D721Med (cell line): ENCODE measurements at places on chromosomes 1 and 21.

DNA sequence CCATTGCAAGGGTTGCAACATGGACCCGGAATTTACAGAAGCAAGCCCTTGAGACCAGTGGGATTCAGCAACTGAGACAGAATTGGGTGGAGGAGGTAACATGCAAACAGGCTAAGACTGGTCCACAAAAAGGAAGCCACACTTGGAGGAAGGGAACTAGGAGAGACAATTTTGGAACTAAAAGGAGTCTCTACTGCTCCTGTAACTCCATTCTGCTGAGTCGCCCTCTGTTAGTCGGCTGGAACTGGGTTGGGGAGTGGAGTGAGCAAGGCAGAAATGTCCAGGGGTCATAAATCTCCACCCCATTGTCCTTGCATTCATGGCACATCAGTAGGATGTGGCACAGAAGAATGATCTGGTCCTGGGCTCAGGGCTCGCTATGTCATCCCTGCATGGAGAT, 5.1 kb downstream of the LAMB3 start:
- DNase-seq, result no peak

DNA sequence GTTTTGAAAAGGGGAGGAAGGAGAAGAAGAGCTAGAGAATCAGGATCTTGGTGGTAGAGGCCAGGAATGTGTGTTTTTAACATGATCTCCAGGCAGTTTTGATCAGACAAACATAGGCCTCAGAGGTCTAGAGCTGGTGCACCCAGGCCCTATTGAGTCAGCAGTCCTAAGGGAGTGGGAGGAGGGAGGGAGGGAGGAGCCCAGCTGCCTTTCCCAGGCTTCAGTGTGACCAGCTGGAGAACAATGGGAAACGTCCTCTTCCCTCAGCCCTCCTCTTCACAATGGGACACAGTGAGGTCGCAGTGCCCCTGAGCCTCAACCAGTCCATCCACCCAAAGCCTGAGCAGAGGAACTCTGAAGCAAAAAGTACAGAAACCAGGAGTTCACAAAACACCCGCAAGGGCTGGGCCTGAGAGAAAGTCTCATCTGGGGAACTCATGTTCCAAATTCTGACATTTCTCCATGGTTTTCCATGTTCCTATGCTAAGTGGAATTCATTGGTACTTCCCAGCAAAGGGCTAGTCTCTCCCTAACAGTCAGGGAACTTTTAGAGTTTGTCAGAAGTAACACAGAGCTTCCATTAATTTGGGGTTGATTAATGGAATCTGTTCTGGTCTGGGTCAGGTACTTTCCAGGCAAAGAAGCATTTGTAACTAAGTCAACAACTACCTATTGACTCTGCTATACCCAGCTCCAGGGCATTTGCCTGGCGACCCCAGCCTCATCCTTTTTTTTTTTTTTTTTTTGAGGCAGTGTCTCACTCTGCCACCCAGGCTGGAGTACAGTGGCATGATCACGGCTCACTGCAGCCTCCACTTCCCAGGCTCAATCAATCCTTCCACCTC, 37.5 kb downstream of the ELAPOR1 start:
- no peak for DNase-seq

- no peak for DNase-seq
Measured at GRCh38 chr1:192160196-192160595, 1.9 kb downstream of the RGS18 start.

DNA sequence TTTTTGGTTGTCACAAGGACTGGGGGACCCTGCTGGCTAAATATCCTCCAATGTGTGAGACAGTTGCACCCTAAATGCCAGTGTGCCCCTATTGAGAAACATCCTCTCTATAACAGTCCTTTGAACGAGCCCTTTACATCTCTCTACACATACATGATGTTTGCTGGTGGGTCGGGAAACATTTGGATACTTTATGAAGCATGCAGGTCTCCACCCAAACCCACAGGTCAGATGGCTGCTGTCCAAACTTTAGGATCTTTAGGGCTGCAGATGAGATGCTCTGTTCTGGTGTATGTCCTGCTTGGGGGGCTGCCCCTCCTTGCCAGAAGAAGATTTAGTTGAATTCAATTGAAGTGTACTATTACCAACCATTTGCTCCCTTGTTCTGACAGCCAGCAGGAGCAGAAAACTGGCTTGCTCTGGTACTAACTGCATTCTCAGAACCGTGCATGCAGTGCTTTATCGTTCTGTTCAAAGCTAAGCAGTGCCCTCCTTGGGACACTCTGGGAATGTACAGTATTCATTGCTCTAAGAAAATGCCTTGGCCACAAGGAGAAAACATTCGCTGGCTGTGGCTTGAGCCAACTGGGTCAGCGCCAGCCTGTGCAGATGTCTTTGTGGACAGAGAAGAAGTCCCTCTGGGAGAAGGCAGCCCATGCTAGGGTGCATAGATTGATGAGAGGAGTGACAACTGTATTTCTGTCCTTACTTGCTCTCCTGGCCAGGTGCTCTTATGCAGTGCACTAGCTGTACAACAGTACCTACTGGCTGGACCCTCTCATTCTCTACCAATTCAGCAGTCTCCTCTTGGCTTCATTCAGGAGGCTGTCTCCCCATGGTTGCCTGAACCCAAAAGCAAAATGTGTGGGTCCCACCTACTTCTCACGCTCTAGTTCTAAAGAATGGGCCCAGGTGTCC, 61.4 kb upstream of the DIRAS3 start:
- peak; percentile 28 for DNase-seq

- DNase-seq, result no peak
Measured at GRCh38 chr1:236568285-236568894, 35.9 kb downstream of the HEATR1 start.

- DNase-seq, result no peak
Measured at GRCh38 chr1:186568221-186568620, 107.3 kb upstream of the PDC start.

- no peak for DNase-seq
Measured at GRCh38 chr1:161070761-161071160, 1.1 kb upstream of the ARHGAP30 start.

DNA sequence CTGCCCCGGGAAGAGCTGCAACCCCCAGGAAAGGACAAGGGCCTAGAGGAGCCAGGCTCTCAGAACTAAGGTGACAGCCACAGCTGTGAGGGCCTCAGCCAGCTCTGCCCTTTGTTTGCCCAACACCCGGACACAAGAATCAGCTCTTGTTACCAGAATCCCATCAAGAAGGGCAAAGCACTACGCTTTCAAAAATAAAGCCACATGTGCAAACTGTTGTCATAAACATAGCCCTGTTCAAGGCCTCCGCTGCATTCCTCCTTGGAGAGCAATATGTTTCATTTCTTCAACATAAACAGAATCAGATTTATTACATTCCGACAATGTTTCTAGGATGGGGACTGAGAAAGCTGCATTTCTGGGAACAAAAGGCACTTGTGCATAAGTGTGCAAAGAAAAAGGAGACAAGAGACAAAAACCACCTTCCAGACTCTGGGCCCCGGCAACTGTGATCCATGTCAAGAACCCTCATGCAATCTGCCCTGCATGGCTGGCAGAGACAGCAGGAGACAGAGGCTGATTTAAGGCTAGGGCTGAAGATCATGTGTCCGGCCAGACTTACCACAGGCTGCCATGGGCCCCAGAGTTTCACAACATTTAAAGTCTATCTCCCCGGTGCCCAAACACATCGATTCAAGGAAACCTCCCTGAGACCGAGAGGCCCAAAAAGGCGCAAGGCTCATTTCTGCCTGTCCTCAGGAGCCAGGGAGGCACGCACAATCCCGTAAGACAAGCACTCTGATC, 71.0 kb downstream of the SSBP3 start:
- DNase-seq, result no peak

DNA sequence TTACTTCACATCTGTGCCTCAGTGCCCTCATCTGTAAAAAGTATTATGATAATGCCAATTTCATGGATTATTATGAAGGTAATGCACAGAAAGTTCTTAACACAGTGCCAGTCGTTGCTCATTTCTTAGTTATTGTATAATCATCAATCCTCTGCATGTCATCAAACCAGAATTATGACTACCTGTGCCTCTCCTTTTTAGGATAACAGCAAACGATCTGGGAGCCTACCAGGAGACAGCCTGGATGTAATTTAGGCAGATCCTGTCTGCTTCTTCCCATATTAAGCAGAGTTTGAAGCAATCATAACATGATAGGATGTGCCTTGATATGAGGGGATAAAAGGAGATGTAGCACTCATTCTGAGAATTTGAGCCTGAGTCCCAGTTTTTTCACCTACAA, 177.4 kb upstream of the DPT start:
- DNase-seq, result no peak

GRCh38 chr1:89725011-89725370, 92.1 kb downstream of the LRRC8C start:
- DNase-seq, result no peak

DNA sequence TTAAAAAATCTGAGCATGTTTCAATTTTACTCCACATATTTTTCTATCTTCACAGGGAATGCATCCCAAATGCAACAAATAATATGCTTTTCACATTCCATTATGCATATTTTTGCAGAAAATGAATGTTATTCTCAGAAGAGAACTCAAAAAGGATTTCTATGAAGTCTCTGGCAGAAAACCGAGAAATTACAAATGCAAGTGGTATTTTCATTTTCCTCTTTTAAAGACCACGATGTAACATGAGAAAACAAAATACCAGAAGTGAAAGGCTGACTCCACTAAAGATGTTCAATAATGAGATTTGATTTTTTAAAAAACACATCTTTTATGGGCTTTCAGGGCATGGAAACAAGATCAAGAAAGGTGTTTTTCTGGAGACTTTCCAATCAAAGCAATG, 5.0 kb upstream of the PDC start:
- DNase-seq, result no peak

DNA sequence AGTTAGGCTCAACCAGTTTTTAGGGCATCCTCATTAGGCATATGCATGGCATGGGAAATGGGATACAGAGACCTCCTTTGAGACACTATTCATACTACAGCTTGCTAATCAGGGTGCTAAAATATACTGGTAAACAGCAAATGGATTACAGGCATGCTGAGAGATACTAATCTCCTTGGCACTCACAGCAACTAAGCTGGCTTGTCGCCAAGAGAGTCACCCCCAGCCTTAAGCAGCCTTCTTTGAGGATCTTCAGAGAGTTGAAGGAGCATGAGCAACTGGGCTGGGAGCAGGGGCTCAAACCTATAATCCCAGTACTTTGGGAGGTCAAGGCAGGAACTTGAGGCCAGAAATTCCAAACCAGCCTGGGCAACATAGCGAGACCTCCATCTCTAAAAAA, 120.1 kb upstream of the NR5A2 start:
- DNase-seq, result no peak

DNA sequence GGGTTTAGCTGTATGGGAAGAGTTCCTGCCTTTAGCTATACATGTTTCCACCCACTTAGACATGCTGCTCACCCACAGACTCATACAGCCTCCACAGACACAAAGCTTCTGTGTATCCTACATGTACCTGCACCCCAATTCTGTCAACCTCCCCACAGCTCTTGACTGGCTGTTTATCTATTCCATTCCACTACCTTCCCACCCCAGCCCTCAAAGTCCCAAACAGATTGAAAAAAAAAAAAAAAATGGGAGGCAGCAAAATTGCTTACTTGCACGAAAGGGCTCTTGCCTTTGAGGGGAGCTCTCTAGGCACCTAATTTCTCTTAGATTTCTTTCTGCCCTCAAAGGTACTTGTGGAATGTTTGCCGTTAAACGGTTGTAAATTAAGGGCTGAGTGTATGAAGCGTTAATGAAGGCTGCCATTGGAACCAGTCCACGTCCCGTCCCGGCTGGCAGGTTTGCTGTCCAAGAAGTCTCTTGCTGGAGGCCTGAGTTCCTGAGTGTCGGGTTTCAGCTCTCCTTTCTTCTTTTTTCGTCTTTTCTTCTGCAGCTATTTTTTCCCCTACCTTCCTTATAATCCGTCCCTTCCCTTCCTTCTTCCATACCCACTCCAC, 43.6 kb downstream of the PBX1 start:
- no peak for DNase-seq

DNA sequence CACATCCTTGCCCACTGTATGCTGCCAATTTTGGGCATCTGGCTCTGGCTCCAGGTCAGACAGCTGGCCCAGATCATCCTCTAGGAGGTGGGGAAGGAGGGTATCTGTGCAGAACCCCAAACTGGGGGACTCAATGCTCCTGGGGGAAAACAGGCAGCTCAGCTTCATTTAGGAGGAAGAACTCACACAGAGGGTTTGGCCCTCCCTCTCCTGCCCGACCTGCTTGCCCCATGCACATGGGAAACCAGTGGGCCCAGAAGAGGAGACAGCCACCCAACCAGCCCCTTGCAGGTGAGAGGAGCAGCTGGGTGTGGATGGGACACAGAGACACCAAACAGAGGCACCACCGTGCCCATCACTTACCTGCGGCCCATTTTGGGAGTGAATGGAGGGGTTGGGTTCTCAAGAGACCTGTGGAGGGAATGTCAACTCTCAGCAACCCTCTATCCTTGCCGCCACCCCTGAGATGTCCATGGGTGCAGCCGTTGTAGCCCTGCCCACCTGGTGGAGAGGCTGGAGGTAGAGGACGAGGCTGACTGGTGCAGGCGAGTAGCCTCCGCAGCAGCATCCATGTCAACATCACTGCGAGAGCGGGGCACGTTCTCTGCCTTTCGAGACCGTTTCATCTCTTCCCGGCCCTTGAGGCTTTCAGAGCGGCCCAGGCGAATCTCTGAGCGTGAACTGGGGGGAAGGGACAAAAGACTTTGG, 27.5 kb downstream of the LRRC71 start:
- DNase-seq, result no peak

GRCh38 chr1:91700771-91701471, 185.0 kb downstream of the TGFBR3 start:
- DNase-seq, result no peak

DNA sequence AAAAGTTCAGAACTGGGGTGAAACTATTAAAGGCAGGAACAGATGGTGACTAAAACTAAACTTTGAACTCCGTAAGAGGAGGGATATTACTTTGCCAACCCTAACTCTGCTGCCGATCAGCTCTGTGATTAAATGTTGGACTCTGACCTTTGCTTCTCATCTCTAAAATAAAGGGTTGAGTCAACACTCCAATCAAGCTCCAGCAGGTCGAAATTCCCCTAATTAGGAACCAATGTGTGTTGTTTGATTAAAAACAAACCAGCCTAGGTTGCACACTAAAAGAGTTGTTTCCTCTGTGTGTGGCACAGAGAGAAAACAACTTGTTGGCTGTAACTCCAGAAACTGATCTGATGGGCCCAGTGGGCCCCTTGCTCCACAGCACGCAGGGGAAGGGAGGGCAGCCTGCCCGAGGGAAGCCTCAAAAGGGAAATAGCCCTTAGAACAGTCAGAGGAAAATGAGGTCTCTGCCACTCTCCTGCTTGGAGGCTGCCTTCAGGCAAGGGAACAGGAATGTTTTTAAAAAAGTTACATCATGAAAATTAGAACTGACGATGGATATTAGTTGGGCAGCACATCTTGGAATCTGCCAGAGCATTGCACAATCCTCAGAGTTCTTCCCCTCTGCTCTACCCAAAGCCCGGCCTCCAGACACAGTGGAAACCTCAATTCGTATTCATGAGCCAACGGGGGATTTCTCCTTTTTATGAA, 69.3 kb downstream of the KCTD3 start:
- no peak for DNase-seq

GRCh38 chr1:214563881-214564280, 12.5 kb upstream of the PTPN14 start:
- no peak for DNase-seq

DNA sequence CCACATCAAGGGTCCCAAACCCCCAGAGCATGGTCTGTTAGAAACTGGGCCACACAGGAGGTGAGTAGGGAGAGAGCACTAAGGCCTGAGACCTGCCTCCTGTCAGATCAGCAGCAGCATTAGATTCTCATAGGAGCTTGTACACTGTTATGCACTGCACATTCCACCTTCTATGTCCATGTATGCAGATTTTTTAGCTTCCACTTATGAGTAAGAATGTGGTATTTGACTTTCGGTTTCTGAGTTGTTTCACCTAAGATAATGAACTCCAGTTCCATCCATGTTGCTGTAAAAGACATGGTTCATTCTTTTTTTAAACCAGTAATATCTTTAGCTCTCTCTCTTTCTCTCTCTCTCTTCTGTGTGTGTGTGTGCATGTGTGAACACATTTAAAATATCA, 663 bp upstream of the GBP6 start:
- DNase-seq, result no peak
